ENCODE measurements at places on chromosomes 5 and 9.

DNA sequence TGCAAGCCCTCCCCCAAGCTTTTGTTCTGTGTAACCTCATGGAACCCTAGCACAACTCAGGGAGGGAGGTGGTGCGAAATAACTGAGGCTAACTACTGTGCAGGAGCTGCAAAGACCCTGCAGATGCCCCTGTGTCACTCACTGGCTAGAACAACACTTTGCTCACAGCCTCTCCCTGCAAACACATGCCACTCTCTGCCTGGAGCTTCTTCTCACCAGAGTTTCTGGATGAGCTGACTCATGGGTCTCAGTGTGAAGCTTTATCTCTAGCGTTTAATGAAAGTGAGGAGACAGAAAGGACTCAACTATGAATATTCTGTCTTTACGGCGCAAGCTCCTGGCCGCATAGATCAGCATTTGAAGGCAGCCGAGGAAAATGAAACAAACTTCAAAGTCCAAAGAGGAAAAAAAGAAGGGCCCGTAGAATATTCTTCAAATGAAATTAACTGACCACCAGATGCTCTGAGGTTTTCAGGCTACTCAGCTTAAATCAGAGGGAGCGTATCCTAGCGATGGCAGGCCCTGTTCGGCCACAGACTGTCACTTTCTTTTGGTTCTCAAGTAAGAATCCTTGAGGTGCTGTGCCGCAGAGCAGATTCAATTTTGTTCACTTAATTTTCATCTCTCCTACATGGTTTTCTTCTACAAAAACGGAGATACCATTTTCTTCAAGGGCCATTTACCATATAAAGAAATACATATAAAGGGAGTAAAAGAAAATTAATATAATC lies 77.7 kb upstream of the TAS2R1 start:
- DNase-seq, result no peak

DNA sequence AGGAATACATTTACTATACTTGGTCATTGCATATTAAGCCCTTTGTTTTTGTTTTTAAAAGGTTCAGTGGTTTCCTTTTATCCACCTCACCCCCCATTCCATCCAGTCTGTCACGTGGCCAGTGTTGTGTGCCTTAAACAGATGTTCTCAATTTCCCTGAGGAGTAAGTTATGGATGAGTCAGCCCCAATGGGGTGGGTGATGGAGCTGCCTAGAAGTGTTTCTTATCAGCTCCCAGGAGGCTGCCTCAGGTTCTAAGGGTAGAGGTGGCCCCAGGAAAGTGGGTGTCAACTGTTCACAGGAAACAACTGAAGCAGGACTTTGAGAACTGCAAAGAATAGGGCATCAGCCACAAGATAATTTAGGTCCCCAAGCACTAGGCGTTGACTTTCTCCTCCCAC lies 41.1 kb downstream of the ACTBL2 start:
- no peak for DNase-seq

GRCh38 chr5:150121448-150122157 lies 34.0 kb downstream of the PDGFRB start:
- DNase-seq, result no peak

DNA sequence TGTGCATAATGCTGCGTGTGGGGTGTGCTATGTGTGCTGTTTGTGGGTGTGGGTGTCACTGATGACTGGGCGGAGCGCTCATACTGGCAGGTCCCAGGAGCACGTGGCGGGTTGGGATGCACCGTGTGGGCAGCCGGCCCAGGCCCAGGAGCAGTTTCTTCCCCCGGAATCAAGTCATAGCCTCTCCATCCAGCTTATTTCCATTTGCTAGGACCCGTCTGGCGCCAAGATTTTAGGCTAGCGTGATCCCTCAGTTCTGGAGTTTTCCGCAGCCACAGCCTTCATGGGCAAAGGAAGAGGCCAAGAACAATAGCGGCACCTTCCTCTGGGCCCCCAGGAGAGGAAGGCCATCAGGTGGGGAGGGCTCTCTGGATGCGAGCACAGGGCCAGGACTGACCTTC lies 43.3 kb upstream of the NEURL1B start:
- no peak for DNase-seq

DNA sequence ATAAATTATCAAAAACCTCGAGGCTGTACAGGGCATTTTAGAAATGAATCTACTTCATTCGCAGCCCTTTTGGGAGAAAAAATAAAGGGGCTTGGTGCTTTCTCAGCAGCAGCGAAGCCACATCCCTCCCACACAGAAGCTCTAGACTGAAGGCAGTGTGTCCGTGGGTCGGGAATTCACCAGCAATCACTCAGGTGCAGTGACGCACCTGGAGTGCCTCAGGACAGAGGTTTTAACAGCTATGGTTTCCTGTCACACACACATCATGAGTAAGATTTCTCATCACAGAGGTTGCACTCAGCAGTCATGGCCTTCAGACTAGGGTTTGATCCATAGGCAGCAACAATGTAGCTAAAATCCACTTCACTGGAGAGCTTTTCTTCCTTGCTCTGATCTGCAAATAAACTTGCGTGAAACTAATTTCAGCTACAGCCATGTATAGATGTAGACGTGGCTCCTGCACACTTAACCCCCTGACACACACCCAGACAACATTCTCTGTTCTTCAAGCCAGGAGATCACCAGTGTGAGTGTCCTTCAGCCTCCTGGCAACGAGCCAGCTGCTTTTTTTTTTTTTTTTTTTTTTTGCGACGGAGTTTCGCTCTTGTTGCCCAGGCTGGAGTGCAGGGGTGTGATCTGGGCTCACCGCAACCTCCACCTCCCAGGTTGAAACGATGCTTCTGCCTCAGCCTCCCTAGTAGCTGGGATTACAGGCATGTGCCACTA lies 34.8 kb downstream of the DYNC2I2 start:
- no peak for DNase-seq

GRCh38 chr5:150139334-150139733 lies 16.3 kb downstream of the PDGFRB start:
- no peak for DNase-seq

DNA sequence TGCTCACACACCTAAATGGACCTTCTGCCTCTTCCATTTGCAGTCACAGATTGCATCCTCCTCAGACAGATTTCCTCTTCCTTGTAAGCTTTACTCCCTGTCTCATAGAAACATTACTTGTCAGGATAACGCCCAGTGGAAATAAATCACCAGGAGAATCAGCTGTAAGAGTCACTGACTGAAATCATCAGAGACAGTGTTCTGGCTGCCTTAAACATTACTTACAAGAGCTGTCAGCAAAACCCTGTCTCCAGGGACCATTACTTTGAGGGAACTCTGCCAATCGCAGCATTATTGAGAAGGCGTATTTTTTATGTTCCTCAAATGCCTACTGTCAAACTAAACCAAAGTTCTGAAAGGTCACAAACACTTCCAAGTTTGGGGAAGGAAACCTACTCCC lies 5.9 kb downstream of the DPYSL3 start:
- DNase-seq, result no peak

DNA sequence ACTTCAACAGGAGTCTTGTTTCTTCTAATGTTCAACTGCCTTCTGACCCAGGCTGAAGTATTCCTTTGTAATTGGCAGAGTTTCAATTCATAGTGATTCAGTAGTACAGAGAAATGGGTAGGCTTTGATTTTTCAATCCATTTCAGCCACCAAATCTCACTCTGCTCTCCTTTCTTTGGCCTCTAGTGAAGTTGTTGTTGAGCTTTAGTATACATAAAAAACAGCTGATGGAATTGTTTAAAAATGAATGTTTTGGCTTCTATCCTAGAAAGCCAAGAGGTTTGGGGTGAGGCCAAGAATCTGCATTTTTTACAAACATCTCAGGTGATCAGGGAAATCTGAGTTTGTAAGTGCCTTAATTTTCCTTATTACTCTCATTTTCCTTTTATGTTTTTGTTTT lies 182.9 kb upstream of the MAP1B start:
- DNase-seq, result no peak

DNA sequence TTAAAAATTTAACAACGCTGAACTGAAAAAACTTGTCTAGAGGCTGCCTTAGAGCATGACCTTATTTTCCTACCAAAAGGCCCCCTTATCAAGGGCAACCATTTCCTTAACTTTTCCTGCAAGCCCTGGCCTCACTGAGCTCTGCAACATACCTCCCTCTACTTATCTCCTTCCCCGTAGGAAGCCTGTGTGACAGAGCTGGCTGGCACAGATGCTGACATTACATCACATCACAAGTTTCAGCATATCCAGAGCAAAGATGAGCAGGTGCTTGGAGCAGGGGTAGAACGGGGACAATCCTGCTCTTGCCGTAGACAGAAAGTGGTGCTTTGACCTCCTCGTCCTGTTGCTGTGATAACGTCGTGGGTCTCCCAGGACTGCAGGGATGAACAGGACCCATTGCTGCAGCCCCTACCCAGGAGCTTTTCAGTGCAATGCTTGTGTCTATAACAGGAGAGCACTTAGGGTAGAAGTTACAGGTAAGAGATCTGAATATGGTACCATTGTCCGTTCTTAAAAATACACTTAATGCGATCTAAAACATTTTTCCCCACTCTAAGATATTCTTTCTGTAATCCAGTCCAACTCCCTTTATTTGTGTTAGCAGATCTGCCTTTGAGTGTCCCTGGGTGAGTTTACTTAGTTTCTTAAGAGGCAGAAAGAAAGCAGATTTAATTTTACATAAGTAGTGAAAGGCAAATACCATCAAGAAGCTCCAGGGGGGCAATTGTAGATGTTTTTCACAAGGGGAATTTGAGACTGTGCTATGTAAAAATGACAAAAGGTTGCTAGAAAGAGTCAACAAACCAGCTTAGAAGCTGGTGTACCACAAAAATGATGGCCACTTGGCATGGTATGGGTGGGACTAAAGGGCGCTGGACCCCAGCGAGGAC lies 101.9 kb upstream of the EFNA5 start:
- DNase-seq, result no peak

DNA sequence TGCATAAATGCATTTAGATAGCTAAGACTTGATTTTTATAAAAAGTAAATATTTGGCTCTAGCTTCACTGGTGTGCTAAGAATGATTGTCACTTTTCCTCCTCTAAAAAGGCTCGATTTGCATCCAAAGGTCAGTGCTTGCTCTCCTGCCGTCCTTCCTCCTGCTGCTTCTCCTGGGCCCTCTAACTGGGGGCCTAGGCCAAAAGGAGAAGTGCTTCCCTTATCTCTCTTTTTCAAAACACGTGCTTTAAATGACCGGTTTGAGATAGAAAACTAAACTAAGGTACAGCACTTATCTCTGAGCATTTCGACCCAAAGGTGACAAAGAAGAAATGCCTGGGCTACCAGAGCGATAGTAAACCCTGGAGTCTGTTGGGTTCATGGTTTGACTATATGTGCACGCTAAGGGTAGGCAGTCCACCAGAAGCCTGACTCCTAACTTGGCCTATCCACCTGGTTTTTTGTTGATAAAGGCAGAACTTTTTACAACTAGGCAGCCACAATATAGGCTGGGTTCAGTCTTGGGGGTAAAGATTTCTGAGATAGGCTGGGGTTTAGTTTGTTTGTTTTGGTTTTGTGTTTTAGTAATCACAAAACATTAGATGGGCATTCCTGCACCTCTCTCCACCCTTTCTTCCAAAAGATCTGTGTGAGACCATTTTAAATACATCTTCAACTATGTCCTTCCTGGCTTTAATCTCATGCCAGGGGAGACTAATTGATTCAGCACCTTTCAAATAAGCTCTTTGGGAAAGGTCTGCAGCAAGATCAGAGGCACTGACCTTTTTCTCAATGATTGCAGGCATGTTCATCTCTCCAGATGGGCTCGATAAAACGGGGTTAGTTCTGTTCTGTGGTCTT lies 3.8 kb downstream of the NR2F1-AS1 start:
- DNase-seq, result no peak

DNA sequence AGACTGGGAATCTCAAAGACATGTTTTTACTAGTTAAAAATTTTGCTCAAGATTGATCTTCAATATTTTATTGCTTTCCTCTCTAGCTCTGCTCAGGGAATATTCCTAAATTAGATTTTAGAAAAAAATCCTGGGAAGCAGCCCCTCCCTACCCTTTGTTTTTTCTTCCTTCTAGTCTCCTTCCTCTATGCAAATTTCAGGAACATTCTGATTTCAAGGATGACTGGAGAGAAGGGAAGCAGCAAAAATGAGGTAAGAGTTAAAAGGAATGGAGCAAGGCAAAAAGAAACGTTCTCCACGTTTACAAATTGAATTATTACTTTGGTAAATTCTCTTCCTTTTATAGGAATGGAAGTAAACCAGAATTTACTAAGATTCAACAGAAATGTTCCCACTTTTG lies 493.4 kb upstream of the TUSC1 start:
- no peak for DNase-seq

- DNase-seq, result no peak
These were observed 7.8 kb downstream of the DMRT2 start for GRCh38 chr9:1057910-1058309.

GRCh38 chr5:132001647-132002561 lies 9.6 kb downstream of the ACSL6 start:
- DNase-seq, result no peak

DNA sequence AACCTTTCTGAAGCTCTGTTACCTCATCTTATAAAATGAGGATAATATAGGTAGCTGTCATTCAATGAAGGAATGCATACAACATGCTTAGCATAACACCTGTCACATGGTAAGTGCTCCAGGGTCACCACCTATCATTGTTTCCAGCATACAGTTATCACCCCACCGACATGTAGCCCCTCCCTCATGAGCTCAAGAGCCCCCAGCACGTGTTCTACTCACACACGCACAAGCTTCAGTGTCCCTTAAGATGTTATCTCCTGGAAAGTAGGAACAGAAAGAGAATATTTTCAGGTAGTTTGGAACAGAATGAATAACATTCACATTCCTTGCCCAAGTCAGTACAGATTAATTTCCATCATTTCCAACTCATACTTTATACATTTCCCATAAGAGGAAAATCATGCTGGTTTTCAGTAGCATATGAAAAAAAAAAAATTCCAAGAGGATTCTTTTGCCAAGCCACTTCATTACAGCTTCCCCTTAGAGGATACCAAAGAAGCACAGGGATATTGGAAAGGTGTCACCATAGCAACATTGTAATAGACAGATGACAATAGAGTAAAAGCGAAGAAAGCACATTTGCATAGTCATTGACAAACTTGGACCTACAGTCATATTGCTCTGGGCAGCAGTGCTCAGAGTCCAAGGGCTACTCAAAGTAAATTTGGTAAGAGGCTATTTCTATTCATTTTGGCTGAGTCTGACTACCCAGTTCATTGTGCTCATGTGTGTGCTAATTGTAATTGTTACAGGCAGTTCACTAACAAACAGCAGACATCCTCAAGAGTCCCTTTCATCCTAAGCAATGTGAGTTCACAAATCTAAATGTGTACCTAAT lies 1.5 kb upstream of the MOB3B start:
- DNase-seq, result no peak

- DNase-seq, result no peak
These were observed 6.2 kb upstream of the CERCAM start for GRCh38 chr9:128414461-128414860.

DNA sequence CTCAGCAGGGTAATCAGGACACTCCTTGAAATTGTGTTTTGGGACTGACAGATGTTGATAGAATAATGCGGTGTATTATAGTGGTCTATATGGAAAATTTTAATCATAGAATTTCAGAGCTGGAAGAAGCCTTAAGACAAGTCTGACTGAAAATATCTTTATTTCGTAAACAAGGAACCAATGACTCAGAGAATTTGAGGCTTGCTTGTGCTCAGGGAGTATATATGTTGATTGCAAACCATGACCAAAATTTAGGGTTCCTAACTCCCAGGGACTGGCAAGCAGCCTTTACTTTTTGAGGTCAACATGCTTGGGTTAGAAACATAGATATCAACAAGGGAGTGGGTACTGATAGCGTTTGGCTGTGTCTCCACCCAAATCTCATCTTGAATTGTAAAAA lies 287.2 kb downstream of the CD180 start:
- DNase-seq, result no peak
